Smooth muscle cell of the brain vasculature (primary cell): ENCODE measurements at places on chromosomes 12 and 14.

DNA sequence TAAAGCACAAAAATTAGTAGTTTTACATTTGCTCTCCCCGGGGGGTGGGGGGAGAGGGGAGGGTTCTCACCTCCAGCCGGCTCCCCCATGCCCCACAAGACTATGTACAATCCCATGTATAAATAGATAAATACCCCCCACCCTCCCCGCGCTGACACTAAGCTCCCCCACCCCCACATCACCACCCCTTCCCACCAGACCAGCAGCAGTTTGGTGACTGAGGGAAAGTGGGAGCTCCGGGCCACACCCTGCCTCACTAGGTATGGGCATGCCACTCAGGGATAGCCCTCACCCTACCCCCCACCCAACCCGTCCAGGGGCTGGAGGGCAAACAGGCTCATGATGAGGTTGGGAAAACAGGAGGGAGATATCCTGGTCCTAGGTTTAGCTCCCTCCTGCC lies 1.9 kb upstream of the PRKAG1 start:
- no peak for DNase-seq

GRCh38 chr14:101861464-101861863 lies 100.0 kb downstream of the PPP2R5C start:
- DNase-seq = no peak

DNA sequence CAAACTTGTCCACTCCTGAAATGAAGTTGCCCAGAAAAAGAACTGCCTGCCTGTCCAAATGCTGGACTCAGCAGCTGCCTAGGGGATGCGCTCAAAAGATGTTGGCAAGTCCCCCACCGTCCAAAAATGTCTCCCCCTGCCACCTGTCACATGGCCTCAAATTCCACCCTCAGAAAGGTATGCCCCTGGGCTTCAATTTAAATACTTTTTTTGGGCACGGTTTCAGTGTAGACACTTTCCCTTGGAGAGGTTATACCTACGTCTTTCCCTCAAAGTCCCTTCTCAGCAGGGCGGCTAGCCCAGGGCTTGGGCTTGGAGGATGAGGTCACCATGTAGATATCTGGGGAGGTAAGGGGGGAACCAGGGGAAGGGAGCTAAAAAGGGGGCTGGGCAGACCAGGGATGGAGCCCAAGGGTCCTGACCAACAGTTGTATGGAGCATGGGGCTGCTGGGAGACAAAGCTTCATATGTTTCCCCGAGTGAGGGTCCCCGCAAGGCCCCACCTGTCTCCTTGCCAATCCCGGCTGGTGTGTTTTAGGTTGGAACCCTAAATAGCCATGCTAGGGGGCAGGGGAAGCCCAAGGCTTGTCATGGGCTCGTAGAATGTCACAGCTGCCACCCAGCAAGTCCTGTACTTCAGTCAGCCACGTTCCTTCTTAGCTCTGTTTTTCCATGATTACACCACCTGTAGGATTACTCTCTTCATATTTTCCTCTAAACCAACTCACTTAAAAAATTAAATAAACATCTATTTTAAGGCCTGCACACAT lies 131.2 kb upstream of the TBX3 start:
- no peak for DNase-seq

- no peak for DNase-seq
Observed at GRCh38 chr14:92121207-92121669, 268 bp downstream of the NDUFB1 start.

- no peak for DNase-seq
Observed at GRCh38 chr12:109923038-109923437, 23.0 kb downstream of the TCHP start.

DNA sequence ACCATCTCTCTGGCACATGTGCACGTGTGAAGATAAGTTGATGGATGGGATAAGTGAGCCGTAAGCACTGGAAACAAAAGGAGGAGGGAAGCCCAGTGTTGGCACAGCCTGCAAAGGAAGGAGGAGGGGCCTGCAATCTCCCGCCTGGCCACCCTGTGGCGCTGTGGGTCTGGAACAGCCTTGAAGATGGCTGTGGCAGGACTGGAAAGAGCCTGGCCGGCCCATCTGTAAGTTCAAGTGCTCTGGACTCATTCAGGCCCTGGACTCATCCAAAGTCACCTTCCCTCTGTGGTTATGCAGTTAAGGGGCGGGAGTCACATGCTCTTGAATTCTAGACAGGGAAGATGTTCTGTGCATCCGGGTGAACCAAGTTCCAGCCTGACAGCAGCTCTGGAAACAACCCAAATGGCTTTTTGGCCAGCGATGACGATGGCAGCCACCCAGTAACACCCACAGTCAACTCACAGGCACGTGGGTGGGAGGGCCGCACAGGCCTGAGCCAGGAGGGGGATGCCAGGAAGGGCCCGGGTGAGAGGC lies 50.4 kb downstream of the CHGA start:
- no peak for DNase-seq

GRCh38 chr14:60169722-60170121 lies 4.5 kb upstream of the DHRS7 start:
- no peak for DNase-seq

DNA sequence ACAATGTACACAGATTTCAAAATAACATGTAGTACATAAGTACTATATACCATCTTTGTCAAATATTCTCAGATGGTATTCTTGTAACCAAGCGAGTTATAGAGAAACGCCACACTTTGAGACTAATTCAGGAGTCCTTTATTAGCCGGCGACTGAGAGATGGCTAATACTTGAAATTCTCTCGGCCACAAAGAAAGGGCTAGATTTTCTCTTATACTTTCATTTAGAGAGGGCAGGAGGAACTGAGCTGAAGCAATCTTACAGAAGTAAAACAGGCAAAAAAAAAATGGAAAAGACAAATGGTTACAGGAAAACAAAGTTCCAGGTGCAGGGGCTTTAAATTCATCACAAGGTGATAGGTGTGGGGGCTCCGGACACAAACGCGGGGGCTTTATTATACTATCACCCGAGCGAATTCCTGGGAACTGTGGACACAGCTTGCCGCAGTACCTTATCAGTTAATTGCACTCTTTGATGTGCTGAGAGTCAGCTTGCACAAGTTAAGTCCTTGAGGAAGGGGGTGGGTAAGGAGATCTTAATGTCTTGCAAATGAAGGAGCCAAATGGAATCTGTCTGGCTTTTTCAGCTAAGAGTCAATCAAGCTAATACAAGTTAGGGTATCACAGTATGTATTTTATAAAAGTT lies 382.3 kb downstream of the KCNH5 start:
- no peak for DNase-seq

DNA sequence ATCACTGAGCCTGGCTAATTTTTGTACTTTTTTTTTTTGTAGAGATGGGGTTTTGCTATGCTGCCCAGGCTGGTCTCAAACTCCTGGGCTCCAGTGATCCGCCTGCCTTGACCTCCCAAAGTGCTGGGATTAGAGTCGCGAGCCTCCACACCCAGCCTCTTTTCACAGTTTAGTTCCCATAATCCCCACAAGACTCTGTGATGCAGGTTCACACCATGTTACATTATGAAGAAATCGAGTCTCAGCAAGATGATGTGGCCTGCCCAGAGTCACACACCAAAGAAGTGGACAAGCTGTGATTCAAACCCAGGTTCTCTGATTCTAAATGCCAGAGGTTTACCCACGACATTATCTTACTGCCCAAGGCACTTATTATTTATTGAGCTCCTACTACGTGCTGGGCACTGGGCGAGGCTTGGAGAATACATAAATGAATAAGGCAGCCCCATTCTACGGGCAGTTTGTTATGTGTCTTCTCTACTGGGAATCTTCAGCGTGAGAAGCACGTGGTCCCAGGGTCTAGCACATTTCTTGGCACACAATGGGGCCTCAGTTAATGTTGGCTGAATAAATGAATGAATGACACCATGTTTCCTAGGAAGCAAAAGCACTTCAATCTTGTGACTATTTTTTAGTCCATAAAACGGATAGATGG lies 23.5 kb upstream of the OASL start:
- no peak for DNase-seq

DNA sequence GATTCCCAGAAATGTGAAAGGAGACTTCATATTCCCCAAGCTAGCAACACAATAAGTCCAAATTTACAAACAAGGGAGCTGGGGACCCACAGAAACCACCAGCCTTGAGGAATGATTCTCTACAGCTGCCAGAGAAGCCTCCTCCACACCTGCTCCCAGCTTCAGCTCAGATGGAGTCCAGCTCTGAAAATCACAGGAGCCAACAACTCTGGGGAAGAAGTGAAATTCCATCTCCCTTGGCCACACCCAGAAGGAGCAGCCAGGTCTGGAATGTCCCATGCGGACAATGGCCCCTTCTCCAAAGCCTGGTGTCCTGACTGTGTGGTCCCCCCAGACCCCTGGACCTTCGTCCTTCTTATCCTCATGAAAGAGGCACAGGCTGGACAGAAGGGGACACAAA lies 45.4 kb downstream of the SYNE3 start:
- no peak for DNase-seq

DNA sequence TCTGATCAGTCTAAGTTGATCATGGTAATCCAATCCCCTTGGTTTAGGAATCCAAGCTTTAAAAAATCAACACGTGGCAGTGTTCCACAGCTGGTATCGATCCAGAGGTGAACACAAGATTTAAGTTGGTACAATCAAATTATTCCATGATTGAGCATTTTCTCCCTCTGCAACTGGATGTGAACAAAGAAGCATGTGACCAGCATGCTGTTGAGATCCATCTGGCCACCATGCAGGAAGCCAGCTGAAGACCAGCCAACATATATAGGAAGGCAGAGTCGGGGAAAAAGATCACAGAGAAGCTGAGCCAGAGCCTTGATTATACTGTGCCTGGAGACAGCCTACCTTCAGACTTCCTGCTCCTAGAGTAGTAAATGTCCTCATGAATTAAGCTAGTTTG lies 158.3 kb downstream of the SEC23A start:
- DNase-seq = no peak

DNA sequence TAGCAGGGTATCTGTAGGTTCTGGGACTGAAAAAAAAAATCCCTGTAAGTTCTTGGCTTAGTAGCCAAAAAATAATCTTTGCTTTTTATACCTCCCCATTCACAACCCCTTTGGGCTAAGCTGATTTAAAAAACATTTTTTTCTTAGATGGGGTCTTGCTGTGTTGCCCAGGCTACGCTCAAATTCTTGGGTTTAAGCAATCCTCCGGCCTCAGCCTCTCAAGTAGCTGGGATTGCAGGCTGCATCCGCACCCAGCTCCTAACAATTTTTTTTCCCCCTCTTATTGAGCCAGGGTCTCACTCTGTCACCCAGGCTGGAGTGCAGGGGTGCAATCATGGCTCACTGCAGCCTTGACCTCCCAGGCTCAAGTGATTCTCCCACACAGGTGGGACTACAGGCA lies 9.1 kb upstream of the ISM2 start:
- DNase-seq = no peak

GRCh38 chr12:116262741-116263140 lies 14.8 kb downstream of the MED13L start:
- no peak for DNase-seq

DNA sequence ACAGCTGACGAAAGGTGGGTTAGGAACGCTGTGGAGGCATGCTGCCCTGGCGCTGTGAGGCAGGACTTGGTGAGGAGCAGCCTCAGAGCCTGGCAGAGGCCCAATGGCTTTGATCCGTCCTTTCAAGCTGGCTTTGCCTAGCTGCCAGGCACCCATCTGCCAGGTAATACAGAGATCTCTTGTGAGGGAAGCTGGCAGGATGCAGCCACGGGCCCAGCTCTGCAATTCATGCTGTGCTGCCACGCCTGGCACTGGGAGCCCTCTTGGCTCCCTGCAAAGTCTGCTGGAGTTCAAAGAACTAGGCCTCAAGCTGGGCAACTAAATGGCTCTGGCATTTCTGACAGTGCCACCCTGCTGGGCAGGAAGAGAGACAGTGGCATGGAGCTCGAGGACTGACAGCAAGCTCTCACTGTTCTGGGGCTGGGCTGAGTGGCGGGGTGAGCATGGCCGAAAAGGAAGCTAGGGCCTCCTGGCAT lies 18.7 kb downstream of the IQSEC3 start:
- no peak for DNase-seq

DNA sequence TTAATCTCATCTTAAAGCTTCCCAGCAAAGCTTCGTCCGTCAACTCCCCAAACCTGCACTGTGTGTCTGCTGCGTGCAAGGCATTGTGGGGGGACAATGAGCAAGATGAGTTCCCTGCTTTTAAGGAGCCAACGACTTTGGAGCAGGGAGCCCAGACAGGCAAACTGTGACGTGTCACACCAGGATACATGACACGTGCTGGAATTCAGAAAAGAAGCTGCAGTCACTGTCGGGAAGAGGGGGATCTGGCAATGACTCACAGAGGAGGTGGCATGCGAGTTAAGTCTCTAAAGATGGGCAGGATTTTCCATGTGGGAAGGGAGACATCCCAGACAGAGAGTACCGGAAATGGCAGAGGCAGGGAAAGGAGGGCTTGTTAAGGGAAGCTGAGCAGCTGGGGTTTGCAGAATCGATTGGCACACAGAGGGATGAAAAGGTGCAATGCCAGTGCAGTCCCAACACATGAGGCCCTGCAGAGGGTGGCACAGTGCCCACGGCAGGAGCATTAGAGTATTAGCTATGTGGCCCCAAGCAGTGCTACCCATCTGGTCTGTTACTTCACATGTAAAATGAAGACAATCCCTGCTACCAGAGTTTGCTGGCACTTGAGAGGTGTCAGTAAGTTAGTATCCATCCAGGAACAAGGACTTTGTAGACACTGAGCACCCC lies 52.9 kb downstream of the SETD3 start:
- no peak for DNase-seq

GRCh38 chr14:30935445-30935844 lies 61.1 kb downstream of the COCH start:
- no peak for DNase-seq

DNA sequence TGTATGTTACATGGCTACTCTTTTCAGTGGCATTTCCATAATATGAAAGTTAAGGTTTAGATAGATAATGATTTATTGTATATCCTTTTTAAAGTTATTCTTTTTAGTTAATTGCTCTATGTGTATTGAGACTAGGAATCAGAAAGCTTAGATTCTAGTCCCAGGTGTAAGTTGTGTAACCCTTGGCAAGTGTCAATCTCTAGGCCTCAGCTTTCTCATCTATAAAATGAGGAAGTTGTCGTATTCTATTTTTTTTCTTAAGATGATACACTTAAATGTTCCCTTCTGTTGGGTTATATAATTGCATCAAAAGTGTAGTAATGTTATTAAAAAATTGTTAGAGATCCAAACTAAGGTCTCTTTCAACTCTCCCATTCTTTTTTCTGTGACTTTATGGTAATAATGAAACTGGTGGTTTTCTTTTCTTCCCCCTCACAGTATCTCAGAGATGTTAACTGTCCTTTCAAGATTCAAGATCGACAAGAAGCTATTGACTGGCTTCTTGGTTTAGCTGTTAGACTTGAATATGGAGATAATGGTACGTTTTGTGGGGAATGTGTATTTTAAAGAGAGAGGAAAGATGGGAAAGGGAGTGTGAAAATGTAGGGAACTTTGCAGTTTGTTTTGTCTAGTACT lies 4.1 kb downstream of the RTRAF start:
- no peak for DNase-seq

GRCh38 chr12:30278401-30278800 lies 417.3 kb downstream of the IPO8 start:
- DNase-seq = no peak

DNA sequence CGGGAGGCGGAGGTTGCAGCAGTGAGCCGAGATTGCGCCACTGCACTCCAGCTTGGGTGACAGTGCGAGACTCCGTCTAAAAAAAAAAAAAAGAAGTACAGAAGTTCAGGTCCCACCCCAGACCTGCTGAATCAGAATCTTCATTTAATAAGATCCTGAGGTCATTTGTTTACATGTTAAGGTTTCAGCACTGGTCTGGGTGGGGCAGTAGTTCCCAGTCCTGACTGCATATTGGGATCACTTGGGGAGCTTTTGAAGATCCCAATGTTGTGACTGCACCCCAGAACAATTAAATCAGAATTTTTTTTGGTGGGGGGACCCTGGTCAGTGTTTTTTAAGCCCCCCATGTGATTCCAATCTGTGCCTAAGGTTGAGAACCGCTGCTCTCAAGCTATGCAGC lies 11.7 kb upstream of the COL2A1 start:
- DNase-seq = no peak
